ENCODE measurements at places on chromosomes 11 and 22.

GRCh38 chr11:9250139-9250582 is 15.0 kb downstream of the DENND5A start:
- no peak for DNase-seq

DNA sequence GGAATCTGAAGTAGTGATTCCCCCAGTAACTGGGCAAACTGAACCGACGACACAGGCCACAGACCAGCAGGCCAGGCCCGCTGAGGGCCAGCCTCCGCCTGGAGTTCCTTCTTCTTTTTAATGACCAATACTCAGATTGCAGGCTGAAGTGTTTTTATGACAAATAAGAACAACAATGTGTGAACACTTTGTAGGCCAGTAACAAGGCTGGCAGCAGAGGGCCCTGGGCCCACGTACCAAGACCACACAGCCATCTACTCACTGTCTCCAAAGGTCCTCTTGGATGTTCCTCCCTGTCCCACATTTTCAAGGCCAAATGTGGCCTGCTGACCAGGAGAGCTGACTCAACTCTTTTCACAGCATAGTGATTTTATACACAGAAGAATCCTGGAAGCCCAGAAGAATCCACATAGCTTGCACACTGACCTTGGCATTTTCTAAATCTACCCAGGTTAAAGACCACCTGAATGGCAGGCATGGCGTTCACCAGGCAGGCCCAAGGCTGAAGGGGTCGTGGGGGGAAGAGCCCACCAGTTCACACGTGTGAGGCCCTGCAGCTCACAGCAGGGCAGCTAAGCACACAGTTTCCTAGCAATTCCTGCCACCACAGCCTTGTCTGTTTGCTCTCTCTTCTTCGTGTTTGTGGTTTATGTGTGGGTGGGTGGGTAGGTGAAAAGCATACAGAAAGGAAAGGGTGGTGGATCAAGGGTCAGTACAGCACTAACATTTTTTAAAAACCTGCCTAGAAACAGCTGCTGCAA is 13.3 kb downstream of the SMCO4 start:
- no peak for DNase-seq

GRCh38 chr11:116702772-116703385 is 69.9 kb downstream of the BUD13 start:
- no peak for DNase-seq

GRCh38 chr11:28547321-28547741 is 439.1 kb downstream of the METTL15 start:
- DNase-seq = no peak

GRCh38 chr22:46040471-46041465 is 63.8 kb upstream of the WNT7B start:
- DNase-seq = peak; percentile 60

Measured in DMS153 (cell line).